ENCODE measurements at places on chromosomes 2 and 18.

DNA sequence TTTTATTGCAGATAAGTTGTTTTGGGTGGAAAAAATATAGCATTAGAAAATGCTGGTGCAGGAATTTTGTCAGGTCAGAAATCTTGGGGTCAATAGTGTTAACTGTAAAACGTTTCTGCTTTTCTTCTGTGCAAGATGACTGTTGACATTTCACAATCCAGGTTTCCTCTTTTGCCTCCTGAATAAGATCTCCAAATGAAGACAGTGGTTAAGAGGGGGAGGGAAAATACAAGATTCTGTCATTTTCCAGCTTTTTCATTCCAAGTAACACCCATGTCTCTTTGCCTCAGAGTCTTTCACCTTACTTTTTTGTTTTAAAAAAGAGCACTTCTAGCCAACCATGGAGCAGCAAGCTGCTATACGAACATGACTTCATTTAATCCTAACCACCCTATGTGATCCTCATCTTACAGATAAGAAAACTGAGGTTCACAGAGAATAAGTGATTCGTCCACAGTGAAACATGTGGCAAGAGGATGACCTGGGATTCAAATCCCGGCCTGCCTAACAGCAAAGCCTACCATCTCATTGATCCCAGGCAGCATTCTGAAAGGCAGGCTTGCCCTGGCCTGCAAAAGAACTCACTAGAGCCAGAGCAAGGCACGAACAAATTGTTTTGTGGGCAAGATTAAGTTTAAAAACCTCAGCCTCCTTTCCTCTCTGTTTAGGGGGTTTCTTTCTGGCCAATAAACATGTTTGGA lies 3.0 kb downstream of the PLEK start:
- DNase-seq, result no peak

- DNase-seq, result no peak
Measured at GRCh38 chr2:101754618-101755017, 57.1 kb downstream of the MAP4K4 start.

DNA sequence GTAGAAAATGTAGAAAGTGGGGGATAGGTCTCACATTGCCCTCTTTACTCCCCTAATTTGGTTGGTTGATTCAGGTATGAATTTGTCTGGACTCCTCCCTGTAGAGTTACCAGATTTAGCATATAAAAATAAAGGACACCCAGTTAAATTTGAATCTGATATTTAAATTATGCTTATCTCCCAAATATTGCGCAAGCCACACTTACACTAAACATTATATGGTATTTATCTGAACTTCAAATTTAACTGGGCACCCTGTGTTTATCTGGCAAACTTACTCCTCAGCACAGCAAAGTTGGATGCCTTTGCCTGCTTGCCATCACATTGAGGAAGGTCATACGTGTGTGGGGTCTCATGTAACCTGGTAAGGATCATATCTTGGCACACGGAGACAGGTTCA lies 882.4 kb upstream of the FAM98A start:
- DNase-seq, result no peak

DNA sequence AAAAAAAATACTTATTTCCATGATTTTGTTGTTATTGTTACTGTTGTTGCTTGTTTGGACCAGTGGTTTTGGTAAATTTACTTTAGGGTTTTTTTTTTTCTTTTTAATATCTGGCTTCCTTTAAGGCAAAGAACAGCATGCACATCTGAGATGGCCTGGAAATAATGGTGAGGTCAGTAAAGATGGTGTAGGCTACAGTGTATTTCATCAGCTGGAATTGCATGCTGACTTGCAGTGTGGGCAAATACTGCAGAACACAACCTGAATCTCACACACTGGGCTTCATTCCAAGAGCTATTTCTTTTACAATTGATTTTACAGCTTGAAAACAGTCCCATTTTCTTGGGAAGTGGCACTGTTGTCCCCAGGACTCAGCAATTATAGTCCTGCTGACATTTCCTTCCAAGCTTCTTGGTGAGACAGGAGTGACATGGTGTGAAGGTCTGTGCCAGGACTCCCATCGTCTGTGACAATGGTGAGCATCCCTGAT lies 376.1 kb upstream of the SOX11 start:
- no peak for DNase-seq

GRCh38 chr2:32495139-32495538 lies 132.7 kb upstream of the TTC27 start:
- DNase-seq, result no peak

DNA sequence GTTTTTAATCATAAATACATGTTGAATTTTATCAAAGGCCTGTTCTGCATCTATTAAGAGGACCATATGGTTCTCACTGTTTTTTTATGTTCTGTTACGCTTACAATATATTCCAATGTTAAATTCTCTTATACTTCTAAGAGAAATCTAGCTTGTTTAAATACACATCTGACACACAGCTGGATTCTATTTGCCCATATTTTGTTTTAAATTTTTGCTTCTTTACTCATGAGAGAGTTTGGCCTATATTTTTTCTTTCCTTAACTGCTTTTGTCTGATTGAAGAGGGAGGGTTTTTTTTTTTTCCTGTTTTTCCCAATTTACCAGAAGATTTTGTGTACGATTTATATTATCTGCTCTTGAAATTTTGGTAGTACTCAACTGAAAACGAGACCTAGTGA lies 34.9 kb downstream of the RNF144A start:
- no peak for DNase-seq
